NCI-H1048 (cell line): ENCODE measurements at places on chromosomes 16 and 17.
A peak's percentile ranks its signal among the peaks of the same experiment; 100 is the strongest.

DNA sequence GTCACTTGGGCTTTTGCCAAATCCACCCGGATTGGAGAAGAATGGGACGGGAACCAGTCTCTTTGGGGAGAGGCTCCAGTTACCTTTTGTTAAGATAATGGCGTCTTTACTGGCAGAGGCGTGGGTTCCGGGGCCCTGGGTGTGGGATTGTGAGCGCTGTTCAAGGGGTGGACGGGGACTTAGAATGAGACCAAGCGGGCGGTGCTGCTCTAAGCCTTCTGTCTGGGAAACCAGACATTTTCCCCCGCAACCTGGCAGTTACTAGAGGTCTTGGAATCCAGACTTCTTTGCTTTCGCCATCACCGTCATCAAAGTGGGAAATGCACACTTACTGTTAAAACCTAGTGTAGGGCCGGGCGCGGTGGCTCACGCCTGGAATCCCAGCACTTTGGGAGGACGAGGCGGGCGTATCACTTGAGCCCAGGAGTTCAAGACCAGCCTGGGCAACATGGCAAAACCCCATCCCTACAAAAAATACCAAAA is 706 bp downstream of the TEN1 start:
- DNase-seq = no peak

GRCh38 chr16:1172651-1173050 is 19.7 kb downstream of the CACNA1H start:
- DNase-seq = no peak

DNA sequence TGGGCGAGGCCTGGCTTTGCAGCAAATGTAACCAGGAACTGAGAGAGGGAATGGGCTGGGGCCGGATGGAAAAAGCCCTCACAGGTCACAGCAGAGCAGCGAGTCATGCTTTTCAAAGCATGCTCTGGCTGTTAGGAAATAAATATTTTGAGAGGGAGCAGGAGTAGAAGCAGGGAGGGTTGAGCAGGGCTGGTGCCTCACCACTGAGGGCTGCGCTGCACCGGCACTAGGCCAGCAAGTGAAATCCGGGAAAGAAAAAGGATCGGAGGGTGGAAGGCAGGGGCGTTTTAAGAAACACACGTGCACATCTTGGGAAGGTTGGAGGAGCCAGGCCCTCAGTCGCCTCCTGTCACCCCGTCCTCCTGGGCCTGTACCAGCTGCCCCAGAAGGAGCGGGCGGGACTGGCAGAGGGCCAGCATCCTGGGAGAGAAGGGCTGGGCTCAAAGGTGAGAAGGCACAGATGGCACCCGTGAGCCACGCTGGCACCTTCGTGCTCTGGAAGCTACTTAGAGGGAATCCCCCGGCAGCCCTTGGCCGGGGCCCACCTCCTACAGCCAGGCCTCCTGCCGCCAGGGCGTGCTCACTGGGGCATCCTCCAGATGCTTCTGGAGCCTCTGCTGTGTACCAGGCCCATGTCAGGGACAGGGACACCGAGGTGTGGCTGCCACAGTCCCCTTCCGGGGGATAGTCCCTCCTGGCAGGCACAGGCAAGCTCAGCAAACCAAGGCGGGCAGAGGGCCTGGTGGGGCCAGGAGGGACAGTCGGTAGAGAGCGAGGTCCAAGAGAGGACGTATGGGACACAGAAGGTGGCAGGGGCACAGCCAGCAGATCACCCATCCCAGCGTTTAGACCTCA is 71.5 kb upstream of the PLCG2 start:
- no peak for DNase-seq

GRCh38 chr16:57131351-57131970 is 39.1 kb downstream of the CPNE2 start:
- DNase-seq = no peak

- no peak for DNase-seq
These were observed 1.4 kb downstream of the NSMCE1 start for GRCh38 chr16:27267037-27267677.

DNA sequence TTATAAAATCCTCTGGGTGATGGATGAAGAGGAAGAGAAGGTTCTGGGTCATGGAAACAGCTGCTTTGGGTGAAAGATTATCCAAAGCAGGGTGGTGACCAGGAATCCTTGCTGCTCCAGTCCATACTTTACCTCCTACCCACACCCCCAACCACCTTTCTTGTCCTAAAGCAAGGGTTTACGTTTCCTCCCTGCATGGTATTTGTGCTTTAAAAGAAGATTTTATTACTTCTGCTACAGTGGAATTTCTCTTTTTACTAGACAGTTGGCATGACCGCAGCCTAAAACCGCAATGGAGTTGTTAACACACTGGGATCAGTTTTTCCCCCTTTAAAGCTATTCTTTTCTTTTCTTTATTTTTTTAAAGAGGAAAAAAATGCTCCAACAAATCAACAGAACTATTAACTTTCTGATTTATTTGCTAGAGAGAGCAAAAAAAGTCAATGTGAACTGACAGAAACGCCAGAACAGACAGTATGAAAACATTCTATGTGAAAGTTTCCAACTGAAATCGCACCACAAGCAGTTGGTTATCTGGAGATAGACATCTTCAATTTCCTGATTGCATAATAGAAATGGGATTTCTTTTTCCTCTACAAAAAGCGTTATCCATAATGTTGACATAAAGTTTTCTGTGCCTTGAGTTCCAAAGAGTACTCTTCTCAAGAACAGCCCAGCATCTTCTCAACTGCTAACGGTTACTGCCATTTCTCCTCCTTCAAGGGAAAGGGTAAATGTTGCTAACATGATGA is 236.0 kb downstream of the IRX3 start:
- no peak for DNase-seq

GRCh38 chr17:54754560-54754959 is 146.1 kb upstream of the TOM1L1 start:
- DNase-seq = no peak

DNA sequence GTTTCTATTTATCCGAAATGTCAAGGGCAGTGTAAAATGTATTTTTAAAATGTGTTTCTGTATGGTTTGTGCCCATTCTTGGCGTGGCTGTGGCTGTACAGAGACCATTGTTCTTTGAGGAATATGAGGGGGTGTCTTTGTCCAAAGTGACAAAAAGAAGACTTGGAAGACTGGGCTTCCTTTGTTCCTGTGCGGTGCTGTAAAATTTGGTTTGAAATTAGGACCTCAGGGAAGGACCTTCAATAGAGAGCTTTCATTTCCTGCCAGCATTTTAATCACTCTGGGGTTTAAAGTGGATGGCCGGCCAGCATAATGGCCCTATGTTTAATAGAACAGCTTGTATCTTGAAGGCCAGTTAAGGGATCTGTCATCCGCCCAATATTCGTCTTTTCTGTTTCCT is 190.1 kb upstream of the TBX2 start:
- DNase-seq = peak; percentile 14

DNA sequence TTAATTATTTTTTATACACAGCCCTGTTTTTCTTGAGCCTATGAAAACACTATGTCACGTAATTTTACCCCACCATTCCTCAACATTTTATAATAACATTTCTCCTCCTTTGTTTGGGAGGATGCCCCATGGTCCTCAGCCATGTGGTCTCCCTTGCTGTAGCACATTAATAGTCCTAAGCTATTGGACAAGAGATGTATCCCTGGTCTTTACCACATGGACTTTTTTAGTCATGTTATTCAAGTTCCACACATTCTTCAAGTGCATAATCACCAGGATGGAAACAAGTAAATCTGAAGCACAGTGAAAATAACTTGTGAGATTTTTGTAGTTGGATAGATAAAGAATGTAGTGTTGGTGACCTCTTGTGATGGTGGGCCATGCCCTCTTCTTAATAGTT is 2.0 kb upstream of the KRTAP2-3 start:
- DNase-seq = no peak

GRCh38 chr17:34393401-34393800 is 30.4 kb upstream of the CCL1 start:
- DNase-seq = no peak

- no peak for DNase-seq
These were observed 77.9 kb upstream of the TANC2 start for GRCh38 chr17:62888148-62888547.

DNA sequence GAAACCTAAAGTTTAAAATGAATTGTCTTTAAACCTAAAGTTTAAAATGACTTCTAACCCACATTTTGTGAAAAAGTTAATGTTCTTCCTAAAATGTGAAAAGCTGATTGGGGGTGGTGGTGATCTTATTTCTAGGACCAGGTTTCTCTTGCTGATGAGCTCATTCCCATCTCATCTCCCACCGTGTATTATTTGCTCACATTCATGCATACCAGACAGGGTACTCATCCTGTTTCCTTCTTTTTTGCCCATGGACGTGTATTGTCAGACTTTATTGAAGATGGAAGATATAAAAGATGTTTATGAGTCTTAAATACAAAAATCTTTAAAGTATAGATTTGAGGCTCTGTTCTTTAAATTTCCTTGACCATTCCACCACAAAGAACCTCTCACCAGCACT is 70.1 kb upstream of the MPHOSPH6 start:
- no peak for DNase-seq

- DNase-seq = no peak
These were observed 4.2 kb upstream of the NUDT16L1 start for GRCh38 chr16:4689091-4689671.

DNA sequence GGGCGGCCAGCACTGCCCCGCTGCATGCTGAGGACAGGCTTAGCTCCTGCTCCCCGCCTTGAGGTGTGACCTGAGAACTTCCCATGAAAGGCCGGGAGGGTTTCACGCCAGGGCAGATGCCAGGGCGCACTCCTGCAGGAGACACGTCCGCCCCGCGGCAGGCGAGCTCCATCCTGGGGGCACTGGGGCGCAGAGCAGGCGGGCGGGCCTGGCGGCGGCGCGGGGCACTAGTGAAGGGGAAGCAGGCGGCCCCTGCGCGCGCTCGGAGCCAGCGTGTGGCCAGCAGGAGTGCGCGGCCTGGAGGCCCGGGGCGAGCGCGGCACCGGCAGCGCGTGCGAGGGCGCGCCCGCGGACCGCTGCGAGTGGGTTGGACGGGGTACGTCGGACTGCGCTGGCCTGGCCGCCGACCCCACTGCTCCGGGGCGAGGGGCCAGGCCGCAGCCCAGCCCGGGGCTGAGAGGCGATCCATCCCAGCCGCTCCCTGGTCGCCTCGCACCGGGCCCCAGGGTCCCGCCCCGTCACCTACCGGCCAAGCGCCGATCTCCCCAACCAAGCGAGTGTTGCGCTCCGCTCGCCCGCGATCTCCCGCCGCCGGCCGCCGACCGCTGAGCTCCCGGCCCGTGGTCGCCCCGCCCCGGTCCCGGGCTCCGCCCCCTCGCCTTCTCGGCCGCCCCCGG is at the start of gene MAP3K14:
Gene MAP3K14, minus strand, starts transcription at position 587 of the 677 bp plus-strand sequence. CDS start 26,275 bp downstream, outside the sequence.
- DNase-seq = no peak

DNA sequence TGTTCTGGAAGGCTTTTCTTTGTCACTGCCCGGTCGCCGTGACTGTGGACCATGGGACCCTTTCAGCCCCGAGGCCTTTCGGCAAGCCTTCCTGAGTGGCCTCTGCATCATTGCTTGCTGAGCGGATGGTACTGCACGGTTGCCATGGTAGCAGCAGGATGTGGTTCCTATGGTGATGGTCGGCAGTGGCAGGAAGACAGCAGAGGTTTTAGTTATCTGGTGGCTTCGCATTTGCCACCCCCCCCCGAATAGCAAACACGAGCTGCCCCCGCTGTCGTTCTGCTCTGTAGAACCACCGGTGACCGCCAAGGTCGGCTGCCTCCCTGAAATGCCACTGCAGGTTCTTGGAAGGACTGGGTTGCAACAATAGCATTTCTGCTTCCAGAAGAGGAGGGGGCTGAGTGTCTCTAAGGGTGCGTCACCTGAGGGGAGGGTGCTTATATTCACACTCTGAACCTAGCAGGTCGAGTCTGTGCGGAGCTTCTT is 76.6 kb downstream of the CMIP start:
- no peak for DNase-seq

DNA sequence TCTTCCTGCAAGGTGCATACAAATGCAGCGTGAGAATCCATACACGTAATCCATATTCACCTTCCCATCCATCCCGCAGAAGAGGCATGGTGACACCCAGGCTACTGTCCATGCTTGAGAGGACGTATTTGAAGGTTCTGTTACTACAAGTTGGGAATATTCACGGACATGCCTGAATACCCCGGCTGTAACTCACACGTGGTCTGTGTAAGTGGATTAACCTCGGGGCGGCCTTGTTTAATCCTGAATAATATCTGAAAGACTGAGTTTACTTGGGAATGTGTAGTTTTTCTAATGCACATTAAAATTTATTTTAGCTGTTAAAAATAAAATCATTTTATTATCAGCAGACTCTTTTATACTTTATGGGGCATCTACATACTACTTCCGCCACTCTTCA is 13.1 kb downstream of the CPSF4L start:
- no peak for DNase-seq

- DNase-seq = no peak
These were observed 191.0 kb downstream of the TANC2 start for GRCh38 chr17:63156986-63157385.

- DNase-seq = no peak
These were observed 41.7 kb downstream of the CNGB1 start for GRCh38 chr16:57929250-57929649.

DNA sequence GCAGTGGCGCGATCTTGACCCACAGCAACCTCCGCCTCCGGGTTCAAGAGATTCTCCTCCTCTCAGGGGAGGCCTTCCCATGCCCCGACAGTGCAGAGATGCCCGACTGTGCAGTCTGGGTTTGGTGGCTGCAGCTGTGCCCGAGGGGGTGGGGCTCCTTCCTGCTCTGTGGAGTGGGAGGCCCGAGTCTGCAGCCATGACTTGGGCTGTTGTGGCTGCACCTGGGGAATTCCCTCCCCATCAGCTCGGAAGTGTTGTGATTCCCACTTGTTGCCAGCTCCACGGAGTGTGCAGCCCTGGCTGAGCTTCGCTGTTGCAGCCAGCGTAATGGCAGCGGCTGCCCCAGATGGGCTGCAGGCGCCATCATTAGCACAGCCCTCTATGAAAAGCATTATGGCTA is 66.4 kb upstream of the SMIM36 start:
- DNase-seq = no peak

- DNase-seq = no peak
These were observed 32.6 kb upstream of the CBFA2T3 start for GRCh38 chr16:89009343-89010209.

GRCh38 chr16:2296661-2297505 is 29.0 kb upstream of the RNPS1 start:
- no peak for DNase-seq

- DNase-seq = no peak
These were observed 14.1 kb downstream of the CYGB start for GRCh38 chr17:76523084-76524037.

DNA sequence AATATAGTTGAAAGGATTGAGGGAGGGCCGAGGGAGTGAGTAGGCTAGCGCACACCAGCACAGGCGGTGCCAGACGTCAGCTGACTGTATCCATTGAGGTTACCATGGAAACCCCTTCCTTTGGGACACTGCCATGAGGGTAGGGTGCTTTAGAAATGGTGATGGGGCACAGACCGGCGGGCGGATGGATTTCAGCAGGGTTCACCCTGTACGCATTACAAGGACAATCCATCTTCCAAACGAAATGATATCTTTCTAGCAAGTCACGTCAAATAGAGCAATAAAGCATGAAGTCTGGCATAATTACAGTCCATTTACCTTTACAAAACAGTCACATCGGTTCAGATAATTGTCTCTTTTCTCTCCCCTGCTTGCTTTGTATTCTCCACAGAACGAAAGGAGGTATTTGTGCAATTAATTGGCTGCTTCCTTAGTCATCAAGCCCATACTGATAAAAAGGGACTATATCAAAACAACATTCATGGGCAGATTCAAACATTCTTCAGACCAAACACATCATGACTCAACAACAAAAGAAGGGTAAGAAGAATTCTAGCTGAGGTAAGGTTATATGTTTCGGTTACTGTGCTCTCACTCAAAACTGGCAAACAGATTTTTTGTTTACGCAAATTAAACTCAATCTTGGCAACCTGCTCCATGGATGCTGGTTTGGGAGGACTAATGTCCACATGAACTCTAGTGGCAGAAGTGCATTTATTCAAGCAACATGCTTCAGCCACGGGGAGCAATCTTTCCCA is 140.6 kb downstream of the CDK5R1 start:
- no peak for DNase-seq

GRCh38 chr16:57611181-57611580 is 17.2 kb upstream of the ADGRG1 start:
- DNase-seq = no peak
